ENCODE measurements at places on chromosomes 5 and 9. TPM values are rescaled to one million over a fixed set of nuclear protein-coding genes. Genes with fewer than 3 reads are reported as not detected.

The EIF4E1B gene
- polyA plus RNA-seq, result not detected

The IQGAP2 gene
- 2.0 TPM for polyA plus RNA-seq

The SMC2 gene
- 6.5 TPM for polyA plus RNA-seq

The FOXD4 gene
- 0.16 TPM for polyA plus RNA-seq

The STKLD1 gene
- polyA plus RNA-seq, result 0.49 TPM

The DNAH5 gene
- polyA plus RNA-seq, result 0.12 TPM

The SLC25A2 gene
- polyA plus RNA-seq, result 0.29 TPM

The PGM5 gene
- polyA plus RNA-seq, result 5.3 TPM

The LCN12 gene
- 0.24 TPM for polyA plus RNA-seq

The TAF11L5 gene
- not detected for polyA plus RNA-seq

The WNK2 gene
- polyA plus RNA-seq, result 2.1 TPM

The GAS1 gene
- polyA plus RNA-seq, result 3.6 TPM

The DAPK1 gene
- polyA plus RNA-seq, result 1.7 TPM

The RUSC2 gene
- 7.3 TPM for polyA plus RNA-seq

The CER1 gene
- polyA plus RNA-seq, result not detected

The NINJ1 gene
- polyA plus RNA-seq, result 21.7 TPM

The INSL6 gene
- polyA plus RNA-seq, result not detected

The KLHL3 gene
- polyA plus RNA-seq, result 1.9 TPM

The CCIN gene
- not detected for polyA plus RNA-seq

The PTGDS gene
- polyA plus RNA-seq, result 18.4 TPM

The STX17 gene
- polyA plus RNA-seq, result 7.0 TPM

The WHRN gene
- 3.4 TPM for polyA plus RNA-seq

The GARIN3 gene
- polyA plus RNA-seq, result not detected

The PCDHB10 gene
- polyA plus RNA-seq, result 0.44 TPM

The DDX46 gene
- polyA plus RNA-seq, result 16.2 TPM

The PCDHB9 gene
- 0.18 TPM for polyA plus RNA-seq

The SLCO6A1 gene
- not detected for polyA plus RNA-seq

The ADAMTS16 gene
- not detected for polyA plus RNA-seq

The TTC39B gene
- 10.7 TPM for polyA plus RNA-seq

The DPM2 gene
- polyA plus RNA-seq, result 25.2 TPM

The ZMAT2 gene
- 35.8 TPM for polyA plus RNA-seq

The NSUN2 gene
- 24.5 TPM for polyA plus RNA-seq

Measured in esophagus (tissue), 2 donors.